ENCODE measurements at places on chromosomes 4 and X.

DNA sequence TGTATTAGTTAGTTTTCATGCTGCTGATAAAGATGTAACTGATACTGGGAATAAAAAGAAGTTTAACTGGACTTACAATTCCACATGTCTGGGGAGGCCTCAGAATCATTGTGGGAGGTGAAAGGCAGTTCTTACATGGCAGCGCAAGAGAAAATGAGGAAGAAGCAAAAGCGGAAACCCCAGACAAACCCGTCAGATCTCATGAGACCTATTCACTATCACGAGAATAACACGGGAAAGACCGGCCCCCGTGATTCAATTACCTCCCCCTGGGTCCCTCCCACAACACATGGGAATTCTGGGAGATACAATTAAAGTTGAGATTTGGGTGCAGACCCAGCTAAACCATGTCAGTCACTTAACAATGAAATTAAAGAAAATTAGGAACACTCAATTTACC lies 499.1 kb downstream of the FSTL5 start:
- no peak for DNase-seq

DNA sequence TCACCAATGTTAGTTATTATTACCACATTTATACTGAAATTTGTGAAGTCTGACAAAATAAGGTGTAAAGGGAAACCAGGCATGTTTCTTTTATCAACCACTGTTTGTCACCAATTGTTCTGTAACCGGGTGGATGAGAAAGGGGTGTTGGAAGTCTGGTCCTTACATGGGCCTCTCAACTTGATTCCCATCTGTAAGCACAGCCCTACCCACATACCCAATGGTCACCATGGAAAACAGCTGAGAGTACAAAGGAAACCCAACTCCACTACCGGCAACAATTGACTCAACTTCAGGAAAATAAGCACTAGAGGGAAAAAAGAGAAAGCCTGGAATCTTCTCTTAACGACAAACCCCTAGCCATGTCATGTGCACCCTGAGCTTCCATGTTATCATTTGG lies 70.8 kb upstream of the PTCHD1 start:
- DNase-seq = no peak

DNA sequence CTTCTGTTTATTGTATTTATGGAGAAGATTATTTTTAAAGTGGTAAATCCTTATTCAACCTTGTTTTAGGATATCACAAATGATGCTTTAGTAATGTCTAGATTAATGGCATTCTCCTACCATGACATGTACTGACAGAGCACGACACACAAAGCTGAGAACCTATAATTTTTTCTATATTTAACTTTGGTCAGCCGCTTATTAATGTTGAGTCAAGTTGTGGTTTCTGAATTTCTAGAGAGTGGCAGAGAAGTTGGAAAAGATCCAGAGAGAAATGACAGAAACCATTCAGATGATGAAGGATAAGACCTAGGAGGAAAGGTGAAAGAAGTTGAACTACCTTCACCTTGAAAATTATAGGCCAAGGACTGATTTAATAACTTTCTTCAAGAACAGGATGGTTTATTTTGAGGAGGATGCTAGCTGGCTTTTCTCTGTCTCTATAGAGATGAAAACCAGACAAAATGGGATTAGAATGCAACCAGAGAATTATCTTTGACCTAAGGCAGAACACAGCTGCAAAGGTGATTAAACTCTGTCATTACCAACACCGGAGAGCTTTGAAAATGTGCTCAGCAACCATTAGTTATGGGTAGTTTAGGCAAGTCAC lies 62.6 kb upstream of the TSPAN5 start:
- no peak for DNase-seq

DNA sequence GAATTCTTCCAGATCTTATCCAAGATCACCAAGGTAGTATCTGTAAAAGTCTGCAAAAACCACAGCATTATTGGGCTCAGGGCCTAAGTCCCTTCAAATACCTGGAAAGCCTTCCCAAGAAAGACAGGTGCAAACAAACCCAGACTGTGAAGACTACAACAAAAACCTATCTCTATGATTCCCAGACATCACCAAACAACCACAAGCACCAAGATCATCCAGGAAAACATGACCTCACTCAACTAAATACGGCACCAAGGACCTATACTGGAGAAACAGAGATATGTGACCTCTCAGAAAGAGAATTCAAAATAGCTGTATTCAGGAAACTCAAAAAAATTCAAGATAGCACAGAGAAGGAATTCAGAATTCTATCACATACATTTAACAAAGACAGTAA lies 15.3 kb downstream of the TCEAL1 start:
- no peak for DNase-seq

DNA sequence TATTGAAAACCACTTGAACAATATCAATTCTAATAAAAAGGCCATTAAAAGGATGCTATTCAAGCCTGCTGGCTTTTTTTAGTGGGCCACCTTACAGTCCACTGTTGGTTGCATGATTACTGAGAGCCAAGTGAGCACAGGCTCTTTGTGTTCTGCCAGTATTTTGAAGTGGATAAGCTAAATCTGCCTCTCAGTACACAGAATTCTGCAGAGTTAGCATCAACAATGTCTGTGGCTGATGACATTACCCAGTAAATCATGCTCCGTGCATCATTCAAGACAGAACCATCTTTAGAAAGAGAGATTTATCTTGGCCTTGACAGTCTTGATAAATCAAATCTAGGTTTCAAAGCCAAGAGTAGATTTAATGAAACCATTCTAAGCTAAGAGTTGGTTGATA lies 119.0 kb upstream of the GNPDA2 start:
- no peak for DNase-seq

- no peak for DNase-seq
Observed at GRCh38 chr4:146235654-146236177, 21.4 kb downstream of the REELD1 start.

GRCh38 chr4:122663291-122663690 lies 42.4 kb upstream of the IL21 start:
- no peak for DNase-seq

GRCh38 chrX:126799059-126799458 lies 20.5 kb upstream of the PRR32 start:
- no peak for DNase-seq

DNA sequence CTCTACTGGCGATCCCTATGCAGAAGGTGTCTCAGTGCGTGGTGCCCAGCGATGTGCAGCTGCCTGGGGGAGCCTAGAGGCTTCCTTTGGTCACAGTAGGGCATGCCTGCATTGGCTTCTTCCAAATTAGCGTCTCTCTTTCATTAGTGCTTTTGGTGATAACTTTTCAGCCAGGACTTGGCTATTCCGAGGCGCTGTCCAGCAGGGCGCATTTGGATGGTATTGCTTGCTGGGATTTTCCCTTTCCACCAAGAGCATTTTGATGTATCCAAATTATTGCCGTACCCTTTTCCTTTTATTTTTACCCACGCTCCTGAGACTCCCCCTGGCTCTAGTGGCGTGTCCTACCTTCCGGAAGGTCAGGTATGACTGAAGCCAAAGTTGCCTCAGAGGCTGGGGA lies 101.4 kb downstream of the SORCS2 start:
- no peak for DNase-seq

DNA sequence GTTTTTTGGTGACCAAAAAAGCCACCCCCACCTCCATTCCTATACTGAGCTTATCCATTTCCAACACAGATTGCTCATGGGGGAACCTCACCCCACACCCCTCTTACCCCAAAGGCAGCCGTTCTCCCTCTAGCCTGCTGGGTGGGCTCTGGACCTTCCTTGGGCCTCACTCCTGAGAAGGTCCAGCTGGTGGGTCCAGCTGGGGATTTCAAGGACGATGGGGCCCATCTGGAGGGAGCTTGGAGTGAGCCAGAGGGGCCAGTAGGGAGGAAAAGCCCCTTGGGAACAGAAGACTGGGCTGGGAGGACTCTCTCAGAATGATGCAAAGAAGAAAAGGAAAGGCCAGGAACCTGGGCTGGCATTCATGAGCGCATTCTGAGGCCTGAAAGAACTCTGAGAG lies 42.0 kb upstream of the PJA1 start:
- no peak for DNase-seq

- no peak for DNase-seq
Observed at GRCh38 chr4:132227151-132227856, 921.8 kb upstream of the PCDH10 start.

- DNase-seq = no peak
Observed at GRCh38 chrX:65643531-65644052, 23.9 kb upstream of the MSN start.

GRCh38 chr4:118357601-118358000 lies 4.8 kb upstream of the PRSS12 start:
- no peak for DNase-seq

GRCh38 chr4:140300271-140300970 lies 73.0 kb upstream of the SCOC start:
- peak; percentile 56 for DNase-seq

DNA sequence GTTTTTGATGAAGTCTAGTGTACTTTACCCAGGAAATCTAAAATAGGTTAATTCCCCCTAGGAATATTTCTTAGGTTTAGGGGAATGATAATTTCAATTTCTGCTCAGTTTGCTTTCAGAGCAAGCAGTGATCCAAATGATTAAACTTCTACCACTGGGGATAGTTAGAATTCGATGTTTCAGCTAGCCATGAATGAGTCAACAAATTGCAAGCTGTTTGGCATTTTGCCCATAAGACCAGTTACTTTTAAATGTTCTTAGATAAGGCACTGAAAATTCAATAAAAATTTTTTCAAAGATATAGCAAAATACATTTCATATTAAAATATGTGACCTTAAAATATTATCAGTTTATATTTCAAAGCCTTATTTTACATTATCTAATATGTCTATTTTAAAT lies 993.6 kb downstream of the ARAP2 start:
- DNase-seq = no peak

DNA sequence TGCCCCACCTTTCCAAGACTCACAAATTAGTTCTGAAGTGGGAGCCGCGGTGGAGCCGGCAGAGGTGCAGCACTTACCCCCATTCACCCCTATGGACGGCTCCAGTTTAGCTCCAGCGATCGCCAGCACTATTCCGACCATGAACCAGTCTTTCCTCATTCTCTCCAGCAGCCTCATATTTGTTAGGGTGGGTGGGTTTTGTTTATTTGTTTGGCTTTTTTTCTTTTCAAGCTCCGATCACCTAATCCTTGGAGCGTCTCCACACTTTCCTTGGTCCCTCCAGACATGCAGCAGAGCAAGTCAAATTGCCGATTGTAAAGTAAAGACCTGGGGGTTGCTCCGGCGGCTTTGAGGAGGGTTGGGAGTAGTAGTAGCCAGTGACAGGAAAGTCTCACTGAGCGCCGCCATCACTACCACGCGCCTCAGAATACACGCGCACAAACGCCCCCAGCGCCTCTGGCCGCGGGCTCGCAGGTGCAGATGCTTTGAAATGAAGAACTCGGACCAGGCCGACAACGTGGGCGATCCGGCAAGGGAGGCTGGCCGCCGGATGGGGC lies at the start of gene SLC10A7:
Gene SLC10A7, minus strand, starts transcription at position 400 of the 557 bp plus-strand sequence. Its CDS starts 223 bp downstream, at position 177.
- peak; percentile 22 for DNase-seq

DNA sequence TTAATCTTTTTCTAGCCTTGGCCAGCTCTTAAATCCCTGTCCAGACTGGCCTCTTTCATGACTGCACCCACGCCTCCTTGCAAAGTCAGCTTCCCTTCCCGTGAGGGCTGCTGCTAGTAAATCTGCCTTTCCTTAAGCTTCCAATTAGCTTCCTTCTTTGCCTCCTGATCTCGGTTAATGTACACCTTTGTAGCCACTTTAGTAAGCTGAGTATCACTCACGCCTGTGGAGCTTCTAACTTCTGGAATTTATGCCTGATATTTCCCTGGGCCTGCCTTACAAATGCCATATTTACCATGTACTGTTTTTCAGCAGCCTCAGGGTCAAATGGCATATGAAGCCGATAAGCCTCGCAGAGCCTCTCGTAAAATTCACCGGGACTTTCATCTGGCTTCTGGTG lies 5.1 kb upstream of the UGT8 start:
- DNase-seq = no peak

- DNase-seq = no peak
Observed at GRCh38 chr4:67608027-67608426, 49.5 kb downstream of the STAP1 start.

DNA sequence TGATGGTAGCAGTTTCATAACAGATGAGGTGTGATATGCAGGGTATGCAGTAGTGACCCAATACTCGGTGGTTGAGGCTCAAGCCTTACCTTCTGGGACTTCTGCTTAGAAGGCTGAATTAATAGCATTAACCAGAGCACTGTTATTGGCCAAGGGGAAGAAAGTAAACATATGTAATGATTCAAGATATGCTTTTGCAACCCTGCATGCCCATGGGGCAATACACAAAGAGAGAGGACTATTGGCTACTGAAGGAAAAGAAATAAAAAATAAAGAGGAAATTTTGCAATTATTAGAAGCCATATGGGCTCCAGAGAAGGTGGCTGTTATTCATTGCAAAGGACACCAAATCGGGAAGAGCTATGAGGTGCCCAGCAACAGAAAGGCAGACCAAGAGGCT lies 8.7 kb downstream of the GAGE10 start:
- DNase-seq = no peak

DNA sequence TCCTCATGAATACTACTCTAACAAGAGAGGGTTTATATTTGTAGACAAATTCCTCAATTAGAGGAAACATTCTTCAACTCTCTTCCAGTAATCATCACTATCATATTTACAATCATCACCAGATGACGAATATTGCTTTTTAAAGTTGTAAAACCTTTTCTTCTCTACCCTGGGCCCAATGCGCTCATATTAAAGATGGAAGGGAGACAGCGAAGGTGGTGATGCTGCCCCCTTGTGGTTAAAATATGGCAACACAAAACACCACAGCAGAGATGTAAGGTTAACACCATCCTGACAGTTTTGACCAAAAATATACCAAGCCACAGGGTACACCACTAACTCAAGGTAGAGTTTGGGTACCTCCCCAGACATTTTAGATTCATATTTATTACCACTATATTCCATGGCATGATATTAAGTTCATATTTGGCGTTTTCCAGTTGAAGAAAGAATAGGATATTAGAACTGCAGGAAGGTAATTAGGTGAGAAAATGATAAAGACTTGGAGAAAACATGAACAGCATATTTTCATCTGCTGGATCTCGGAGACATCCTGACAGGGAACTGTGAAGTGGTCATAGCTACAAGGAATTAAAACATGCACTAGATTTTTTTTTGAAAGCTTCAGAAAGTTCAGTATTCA lies 72.8 kb downstream of the SLC9A7 start:
- peak; percentile 16 for DNase-seq
